ENCODE measurements at places on chromosomes 4 and X.

DNA sequence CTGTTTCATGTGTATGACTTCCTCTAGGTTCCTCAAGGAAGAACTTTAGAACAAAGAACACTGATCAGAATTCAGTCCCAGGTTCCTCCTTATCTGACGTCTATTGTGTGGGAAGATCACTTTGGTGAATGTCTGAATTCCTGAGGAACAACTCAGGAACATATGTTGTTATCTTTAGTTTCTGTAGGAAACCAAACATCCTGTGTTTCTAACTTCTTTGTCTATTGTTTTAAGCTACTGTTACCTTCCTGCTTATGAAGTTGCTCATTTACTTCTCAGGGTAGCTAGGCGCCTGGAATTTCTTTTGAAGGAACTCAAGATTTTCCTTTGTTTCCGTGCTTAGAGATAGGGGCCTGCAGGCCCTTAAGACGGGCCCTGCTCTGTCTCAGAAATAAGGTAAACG lies 46.2 kb downstream of the MAGEB5 start:
- no peak for DNase-seq

GRCh38 chrX:20514358-20514757 lies 247.6 kb upstream of the RPS6KA3 start:
- no peak for DNase-seq

GRCh38 chrX:30282527-30282926 lies 26.7 kb downstream of the NR0B1 start:
- no peak for DNase-seq

- DNase-seq = no peak
These were observed 175.5 kb downstream of the WDFY3 start for GRCh38 chr4:84790769-84791565.

DNA sequence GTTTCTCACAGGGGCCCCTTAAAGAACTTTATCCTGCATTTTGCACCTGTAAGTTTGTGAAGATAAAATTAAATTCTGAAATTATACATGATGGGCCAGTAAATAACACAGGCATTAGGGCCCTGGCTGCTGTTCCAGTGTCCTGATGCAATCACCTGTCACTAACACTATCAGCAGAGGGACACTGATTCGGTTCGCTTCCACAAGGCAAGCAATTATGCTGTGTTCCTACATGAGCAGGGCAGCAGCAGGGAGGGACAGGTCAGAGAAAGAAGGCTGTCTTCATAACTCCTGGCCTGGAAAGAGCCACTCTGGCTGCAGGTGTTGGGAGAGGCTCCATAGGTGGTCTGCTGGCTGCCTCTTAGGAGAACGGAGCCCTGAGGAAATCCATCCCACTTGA lies 487.3 kb downstream of the MID1IP1 start:
- no peak for DNase-seq

DNA sequence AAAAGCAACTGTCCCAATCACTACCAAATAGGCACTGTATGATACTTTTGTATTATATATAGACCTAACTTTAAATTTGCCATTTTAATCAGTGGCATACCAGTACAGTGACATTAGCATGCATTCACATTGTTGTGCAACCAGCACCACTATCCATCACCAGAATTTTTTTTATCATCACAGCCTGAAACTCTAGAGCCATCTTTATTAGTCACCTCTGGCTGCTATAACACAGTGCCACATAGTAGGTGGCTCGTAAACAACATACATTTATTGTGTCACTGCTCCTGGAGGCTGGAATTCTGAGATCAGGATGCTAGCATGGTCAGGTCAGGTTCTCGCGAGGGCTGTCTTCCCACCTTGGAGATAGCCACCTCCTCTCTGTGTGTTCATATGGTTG lies 188.4 kb upstream of the GALNT7 start:
- no peak for DNase-seq

DNA sequence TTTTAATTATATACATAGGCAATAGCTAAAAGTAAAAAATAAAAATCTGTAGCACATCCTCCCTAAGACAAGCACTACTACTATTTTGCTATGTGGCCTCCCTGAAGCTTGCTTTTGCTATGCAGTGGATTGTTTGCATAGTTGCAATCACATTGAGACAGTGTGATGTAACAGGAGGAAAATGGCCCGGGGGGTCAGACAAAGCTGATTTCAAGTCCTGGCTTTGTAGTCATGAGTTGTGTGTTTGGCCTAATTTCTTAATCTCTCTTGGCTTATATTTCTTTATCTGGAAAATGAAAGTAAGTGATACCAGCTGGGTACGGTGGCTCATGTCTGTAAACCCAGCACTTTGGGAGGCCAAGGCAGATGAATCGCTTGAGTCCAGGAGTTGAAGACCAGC lies 166.6 kb downstream of the LHFPL1 start:
- no peak for DNase-seq

DNA sequence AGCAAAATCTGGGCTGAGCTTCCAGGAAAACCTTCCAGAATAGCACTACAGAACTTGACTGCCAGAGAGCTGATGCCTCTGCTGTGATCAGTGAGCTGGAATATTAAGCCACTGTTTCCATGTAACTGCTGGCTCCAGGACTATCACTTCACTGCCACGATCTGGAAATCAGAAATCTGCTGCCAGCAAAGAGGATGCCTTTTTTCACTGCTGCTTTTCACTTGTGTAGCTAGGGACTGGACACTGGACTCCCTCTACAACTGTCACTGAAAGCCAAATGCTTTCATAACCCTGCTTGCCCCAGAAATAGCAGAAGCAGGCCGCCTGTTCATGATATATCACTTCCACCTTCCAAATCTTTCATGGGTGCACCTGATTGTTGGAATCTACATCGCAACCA lies 9.4 kb upstream of the AP1S2 start:
- no peak for DNase-seq

DNA sequence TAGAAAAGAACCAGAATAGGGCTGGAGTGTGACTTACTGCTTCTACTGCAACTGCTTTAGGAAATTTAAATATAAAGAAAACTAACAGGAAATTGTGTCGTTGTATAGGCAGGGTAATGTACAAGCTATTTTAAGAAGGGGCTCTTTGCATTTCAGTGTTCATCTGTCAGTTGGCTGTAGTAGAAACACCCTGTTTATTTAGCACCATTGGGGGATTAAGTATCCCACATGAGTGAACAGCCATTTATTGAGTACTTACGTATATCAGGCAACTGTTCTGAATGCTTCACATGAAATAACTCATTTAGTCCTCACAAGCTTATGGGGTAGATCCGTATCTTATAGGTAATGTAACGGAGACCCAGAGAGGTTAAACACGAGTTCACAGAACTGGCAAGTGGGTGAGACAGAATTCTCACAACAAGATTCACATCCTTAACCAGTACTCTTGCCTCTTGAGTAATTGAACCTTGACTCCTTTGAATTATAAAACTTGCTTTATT lies 23.9 kb downstream of the STIM2 start:
- peak; percentile 92 for DNase-seq

GRCh38 chrX:97787849-97788248 lies 904.1 kb downstream of the RPA4 start:
- DNase-seq = no peak

DNA sequence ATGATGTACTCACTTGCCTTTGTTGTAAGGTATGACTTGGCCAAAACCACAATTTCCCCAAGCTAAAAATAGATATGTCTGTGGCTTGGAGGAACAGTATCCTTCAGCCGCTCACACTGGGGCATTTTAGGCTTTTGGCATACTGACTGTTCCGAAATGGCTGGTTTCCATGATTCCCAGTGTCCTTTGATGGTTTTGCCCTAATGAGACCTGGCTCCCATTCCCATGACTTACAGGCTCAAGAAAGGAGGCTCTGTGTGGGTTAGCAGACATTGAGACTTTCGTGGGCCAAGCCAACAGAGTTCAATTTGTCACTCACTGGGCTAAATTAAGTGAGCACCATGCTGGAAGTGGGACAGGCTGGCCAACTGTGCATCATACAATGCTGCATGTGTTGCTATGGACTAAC lies 150.6 kb downstream of the CEP135 start:
- DNase-seq = no peak

- no peak for DNase-seq
These were observed 70.9 kb upstream of the CBR4 start for GRCh38 chr4:169080981-169081380.

- DNase-seq = no peak
These were observed 732 bp upstream of the ESX1 start for GRCh38 chrX:104255465-104255864.

- DNase-seq = no peak
These were observed 96.5 kb downstream of the PDGFC start for GRCh38 chr4:156875055-156875454.

DNA sequence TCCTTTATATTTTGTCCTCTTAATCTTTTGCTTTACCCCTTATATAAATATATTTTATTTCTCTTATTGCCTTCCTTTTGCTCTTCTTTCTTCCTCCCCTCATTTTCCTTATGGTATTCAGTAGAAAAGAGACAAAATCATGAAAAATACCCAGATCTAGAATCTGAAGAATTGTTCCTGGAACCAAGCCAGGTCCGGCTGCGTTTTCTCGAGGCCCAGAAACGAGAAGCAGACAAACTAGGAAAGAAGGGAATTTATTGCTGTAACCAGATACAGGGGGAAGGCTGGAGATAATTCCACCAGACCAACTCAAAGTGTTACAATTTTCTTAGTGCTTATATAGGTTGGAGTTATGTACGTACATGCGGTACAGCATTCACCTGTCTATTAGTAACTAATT lies 328.7 kb downstream of the GABRG1 start:
- no peak for DNase-seq

DNA sequence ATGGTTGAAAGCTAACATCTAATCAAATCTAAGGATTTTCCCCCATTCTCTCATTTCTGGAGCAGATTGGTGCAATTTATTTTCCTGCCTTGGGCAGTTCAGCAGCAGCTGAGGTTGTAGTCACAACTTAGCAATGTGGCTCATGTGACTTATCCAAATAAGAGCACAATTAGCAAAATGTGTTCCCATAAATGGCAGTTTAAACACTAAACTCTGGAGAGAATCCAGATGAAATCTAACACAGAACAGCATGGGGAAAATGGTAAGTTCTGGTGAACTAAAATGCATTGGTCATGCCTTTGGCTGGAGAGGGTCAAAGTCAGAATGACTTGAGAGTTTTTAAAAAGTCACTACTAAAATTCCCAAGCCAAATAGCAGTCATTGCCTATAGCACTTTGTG lies 422.6 kb upstream of the DIPK2B start:
- no peak for DNase-seq

- DNase-seq = no peak
These were observed 14.4 kb upstream of the SEPSECS start for GRCh38 chr4:25174674-25175073.
